ENCODE measurements at places on chromosomes 12 and 14. TPM values are rescaled to one million over a fixed set of nuclear protein-coding genes. Genes with fewer than 3 reads are reported as not detected.

OVCH1 gene
- 0.20 TPM for total RNA-seq

DTX1 gene
- total RNA-seq, result 1.4 TPM

CMKLR1 gene
- total RNA-seq, result 5.3 TPM

RESF1 gene
- total RNA-seq, result 19.6 TPM

GLIPR1L1 gene
- not detected for total RNA-seq

E2F7 gene
- total RNA-seq, result 0.10 TPM

RD3L gene
- total RNA-seq, result 42.1 TPM

- no peak for DNase-seq
Measured at GRCh38 chr14:99529899-99530298, 48.7 kb downstream of the CCNK start.

DNA sequence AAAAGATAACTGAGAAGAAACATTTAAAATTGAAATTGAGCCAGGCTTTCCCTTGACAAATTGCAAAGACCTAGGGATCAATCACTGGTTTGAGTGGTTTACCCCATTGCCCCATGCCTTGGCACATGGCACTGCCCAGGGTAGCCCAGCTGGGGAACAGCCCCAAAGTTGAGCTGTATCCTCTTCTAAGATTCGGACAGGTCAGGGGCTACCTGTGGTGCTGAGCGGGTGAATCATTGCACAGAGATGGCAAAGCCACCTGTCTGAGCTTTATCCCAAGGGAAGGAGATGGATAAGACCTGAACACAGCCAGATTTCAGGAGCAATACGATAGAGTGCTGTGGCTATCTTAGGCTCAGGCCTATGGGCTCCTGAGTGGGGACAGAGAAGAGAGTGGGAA, 7.0 kb downstream of the IFI27L2 start:
- no peak for DNase-seq

- DNase-seq, result peak; percentile 44
Measured at GRCh38 chr12:96103067-96103644, 67.8 kb upstream of the LTA4H start.

- DNase-seq, result peak; percentile 15
Measured at GRCh38 chr14:92994131-92994676, 71.3 kb downstream of the CHGA start.

- no peak for DNase-seq
Measured at GRCh38 chr12:26056335-26056734, 68.5 kb downstream of the BHLHE41 start.

GRCh38 chr14:67583711-67584644, 16.1 kb downstream of the PIGH start:
- DNase-seq, result no peak

- no peak for DNase-seq
Measured at GRCh38 chr12:44433659-44434058, 442.5 kb downstream of the NELL2 start.

DNA sequence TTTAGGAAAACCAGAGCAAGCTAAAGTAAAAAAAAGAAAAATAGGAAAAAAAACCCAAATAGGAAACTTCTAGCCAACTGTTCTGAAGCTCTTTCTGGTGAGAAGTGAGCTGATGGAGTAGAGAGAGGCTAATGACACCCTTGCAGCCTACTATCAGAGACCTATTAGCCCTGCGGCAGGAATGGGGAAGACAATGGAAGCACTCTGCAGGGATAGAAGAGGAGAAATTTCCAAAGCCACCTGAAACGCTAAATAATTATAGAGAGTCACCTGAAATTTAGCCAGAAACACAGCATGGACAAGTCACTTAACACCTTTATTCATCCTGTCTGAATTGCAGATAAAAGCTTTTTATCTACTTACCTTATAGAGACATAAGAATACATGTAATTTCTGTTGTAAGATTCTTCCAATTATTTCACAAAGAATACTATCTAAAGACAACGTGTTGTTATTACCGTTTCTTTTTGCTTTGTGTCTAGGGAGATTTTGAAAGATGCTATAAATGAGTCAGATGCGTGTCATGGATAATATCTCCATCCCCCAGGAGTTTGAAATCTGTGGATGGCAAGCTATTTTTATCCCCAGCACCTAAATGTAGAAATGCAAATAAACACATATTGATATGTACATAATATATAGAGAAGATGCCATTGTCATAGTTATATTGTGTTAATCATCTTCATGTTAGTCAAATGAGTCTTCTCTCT, 138.6 kb downstream of the TPH2 start:
- DNase-seq, result no peak

DNA sequence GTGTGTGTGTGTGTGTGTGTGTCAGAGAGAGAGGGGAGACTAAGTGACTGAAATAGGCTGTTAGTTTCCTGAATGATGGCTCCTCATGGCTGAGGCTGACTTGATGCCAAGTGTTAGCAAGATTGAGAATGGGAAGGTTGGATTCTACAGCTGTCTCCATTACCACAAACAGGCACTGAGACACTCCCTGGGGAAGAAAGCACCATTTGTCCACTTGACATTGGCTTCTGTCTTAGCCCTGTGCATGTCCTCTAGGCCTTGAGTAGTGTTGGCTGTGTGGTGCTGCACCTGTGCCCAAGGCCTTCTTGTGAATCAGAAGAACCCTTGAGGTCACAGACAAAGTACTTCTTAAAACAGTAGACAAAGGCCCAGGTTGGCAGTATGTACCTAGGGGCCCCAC, 15.6 kb downstream of the ERG28 start:
- no peak for DNase-seq

- DNase-seq, result no peak
Measured at GRCh38 chr14:95018821-95019220, 138.5 kb downstream of the DICER1 start.

GRCh38 chr12:12178559-12178958, 88.3 kb downstream of the LRP6 start:
- no peak for DNase-seq

DNA sequence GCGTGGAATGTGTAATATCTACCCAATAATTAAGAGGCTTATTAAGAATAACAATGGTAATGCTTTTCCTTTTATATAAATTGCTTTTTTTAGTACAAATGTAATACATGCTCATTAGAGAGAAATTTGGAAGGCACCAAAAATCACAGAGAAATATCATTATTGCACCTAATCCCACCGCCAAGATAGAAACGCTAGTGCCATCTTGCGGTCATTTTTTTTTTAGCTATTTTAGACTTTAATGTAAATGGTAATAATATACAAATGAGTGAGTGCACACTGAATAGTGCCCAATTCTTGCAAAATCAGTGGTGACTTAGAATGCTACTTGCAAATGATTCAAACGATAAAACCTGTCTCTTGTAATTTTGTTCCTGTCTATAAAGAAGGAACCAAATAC, 576.8 kb upstream of the TMEM132C start:
- no peak for DNase-seq

DNA sequence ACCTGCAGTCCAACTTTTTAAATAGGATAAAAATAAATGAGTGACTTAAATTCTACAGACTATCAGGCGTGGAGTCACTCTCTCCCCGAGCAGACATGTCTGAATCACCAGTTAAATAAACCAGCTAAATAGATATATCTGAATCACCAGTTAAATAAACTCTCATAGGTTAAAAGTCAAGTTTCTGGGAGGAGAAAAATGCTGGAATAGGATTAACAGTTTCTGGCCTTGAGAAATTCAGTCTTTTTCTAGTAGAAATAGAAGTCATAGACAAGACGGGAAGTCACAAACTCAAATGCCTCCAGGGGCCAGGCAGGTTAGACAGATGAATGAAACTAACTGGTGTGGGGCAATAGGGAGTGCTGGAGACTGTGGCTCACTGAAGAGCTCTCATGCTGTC, 258.6 kb upstream of the TMEM132C start:
- no peak for DNase-seq

- no peak for DNase-seq
Measured at GRCh38 chr14:43418324-43418723, 1088.8 kb downstream of the FSCB start.

DNA sequence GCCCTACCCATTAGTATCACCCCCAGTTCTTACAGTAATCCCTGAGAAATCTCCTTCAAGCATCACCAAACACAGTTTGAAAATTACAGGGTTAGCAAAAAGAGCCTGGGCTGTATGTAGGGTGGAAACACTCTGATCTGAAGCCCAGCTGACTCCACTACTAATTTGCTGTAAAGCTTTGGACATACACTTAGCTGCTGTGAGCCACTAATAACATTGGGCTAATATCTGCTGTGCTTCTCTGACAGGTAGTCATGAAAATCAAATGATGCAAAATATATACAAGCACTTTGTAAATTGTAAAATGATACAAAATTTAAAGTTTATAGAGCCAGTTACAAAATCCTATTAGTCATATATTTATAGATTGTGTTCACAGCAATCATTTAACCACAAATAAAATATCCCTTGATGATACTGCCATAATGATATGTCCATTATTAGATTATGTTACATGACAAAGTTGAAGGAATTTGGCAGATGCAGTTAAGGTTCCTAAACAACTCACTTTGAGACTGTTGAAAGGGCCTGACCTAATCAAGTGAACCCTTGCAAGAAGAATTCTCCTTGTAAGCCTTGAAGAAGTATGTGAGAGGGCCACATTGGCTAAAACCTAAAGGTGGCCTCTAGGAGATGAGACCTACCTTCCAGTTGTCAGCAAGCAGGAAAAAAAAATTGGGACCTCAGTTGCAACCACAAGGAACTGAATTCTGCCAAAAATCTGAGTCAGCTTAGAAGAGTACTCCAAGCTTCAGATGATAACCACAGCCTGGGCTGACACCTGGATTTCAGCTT, 19.0 kb downstream of the TWF1 start:
- no peak for DNase-seq

DNA sequence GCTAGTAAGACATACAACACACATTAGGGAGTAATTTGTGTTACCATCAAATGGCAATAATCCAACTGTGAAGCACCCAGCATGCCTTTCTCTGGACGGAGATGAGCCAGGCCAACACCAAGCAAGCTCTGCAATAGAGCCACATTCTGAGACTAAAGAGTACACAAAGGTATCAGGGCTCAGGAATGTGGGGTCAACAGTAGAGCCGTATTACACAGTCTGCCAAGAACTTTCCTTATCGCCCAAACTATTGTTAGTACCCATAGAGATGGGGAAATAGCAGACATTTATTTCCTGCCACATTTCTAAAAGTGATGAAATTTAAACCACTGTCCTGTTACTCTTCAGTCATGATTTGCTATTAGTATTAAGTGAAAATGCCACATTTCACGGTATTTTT, 113.7 kb downstream of the BMP4 start:
- no peak for DNase-seq

Data from heart right ventricle (tissue), 16 donors.